Left cardiac atrium (tissue), 4 donors: ENCODE measurements at places on chromosomes 11 and 22. TPM values are rescaled to one million over a fixed set of nuclear protein-coding genes. Genes with fewer than 3 reads are reported as not detected.

DNA sequence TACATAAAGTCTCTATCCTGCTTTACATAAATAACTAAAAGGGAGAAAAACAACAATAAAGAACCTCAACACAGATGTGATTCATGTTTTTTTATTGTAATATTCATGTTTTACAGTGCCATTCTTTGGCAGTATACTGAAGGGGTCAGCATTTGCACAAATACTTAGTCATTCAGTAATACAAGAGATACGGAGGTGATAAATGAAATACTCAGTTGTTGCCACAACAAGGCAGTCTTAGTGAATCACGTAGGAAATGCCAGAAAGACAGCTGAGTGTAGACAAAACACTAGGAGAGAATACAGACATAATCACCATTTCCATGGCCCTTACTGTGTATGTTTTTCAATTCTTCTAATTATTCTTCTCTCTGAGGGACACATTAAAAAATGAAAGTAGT, 910.4 kb downstream of the METTL15 start:
- DNase-seq, result no peak

The SCGB1D2 gene
- not detected for total RNA-seq

The ART1 gene
- not detected for total RNA-seq

DNA sequence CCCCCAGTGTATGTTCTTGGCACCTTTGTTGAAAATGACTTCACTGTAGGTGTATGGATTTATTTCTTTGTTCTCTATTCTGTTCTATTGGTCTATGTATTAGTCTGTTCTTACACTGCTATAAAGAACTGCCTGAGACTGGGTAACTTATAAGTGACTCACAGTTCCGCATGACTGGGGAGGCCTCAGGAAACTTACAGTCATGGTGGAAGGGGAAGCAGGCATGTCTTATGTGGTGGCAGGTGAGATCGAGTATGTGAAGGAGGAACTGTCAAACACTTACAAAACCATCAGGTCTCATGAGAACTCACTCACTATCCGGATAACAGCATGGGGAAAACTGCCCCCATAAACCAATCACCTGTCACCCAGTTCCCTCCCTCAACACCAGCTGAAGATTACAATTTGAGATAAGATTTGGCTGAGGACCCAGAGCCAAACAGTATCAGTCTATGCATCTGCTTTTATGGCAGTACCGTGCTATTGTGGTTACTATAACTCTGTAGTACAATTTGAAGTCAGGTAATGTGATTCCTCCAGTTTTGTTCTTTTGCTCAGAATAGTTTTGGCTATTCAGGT, 836.2 kb downstream of the DLG2 start:
- DNase-seq, result no peak

GRCh38 chr22:43085658-43086606, 3.3 kb downstream of the TTLL1 start:
- peak; percentile 50 for DNase-seq

- no peak for DNase-seq
These were observed 103.7 kb downstream of the VPREB1 start for GRCh38 chr22:22348127-22348814.

GRCh38 chr11:35487532-35488078, 37.8 kb downstream of the PAMR1 start:
- no peak for DNase-seq

The SHANK3 gene
- total RNA-seq, result 19.5 TPM

- DNase-seq, result peak; percentile 58
These were observed 17.7 kb downstream of the DCHS1 start for GRCh38 chr11:6637871-6638270.

- DNase-seq, result no peak
These were observed 69.2 kb downstream of the PACSIN2 start for GRCh38 chr22:42945736-42946135.

DNA sequence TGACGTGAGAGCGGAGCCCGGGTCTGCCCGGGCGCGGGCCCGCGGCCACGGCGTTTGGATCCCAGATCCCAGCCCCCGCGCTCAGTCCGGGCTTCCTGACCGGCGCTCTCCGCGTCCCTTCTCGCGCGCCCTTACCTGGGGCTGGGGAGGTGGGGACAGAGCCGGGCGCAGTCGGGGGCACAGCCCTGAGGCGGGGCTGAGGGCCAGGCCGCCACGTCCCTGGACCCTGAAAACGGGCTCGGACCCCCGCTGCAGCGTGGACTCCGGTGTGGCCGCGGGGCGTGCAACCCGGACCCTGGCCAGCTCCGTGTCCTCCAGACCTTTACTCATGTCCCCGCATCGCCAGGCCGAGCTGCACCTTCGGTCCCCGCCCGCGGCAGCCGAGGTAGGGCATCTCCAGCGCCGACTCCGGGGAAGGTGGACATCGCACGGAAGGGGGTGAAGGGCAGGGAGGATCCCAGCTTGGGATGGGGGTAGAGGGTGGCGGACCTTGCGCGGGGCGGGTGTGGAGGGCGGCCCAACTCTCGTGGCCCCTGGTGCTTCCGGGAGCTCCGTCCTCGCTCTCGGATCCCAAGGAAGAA, 9.9 kb upstream of the AIFM3 start:
- no peak for DNase-seq

DNA sequence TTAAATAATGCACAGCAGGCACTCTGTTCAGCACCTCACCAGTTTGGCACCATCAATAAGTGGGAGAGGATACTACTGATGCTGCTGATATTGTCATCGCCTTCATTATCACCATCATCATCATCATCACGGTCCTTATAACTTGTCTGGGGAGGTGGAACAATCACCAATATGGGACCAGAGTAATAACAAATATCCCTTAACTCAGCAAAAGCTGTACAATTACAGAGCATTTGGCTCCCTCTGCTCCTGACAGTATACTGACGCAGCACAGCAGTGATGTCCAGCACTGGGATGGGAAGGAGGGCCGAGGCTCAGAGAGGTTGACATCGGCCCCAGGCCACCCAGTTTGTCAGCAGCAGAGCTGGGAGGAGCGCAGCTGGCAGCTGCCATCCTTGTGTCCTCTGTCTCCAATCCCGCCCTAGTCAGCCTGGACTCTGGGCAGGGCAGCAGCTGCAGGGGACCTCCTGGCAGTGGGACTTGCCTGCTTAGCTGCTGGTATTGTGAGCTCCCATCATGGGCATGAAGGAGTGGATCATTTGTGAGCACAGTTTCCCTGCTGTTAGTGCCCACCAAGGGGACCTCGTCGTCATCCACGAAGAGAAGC, 90.0 kb downstream of the DHCR7 start:
- no peak for DNase-seq

The DNHD1 gene
- 7.6 TPM for total RNA-seq

The MYOD1 gene
- total RNA-seq, result not detected

GRCh38 chr11:910044-910588, 494 bp downstream of the CHID1 start:
- DNase-seq, result peak; percentile 37

DNA sequence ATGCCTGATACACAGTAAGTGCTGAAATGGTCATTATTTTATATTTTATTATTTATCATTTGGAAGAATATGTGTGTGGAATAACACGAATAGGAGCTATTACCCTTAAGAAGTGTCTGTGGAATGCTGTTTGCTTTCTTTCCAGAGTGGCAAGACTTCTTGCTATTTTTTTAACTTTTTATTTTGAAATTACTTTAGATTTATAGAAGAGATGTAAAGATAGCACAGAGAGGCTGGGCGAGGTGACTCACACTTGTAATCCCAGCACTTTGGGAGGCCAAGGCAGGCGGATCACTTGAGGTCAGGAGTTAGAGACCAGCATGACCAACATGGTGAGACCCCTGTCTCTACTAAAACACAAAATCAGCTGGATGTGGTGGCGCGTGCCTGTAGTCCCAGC, 58.9 kb upstream of the PAX6 start:
- no peak for DNase-seq

DNA sequence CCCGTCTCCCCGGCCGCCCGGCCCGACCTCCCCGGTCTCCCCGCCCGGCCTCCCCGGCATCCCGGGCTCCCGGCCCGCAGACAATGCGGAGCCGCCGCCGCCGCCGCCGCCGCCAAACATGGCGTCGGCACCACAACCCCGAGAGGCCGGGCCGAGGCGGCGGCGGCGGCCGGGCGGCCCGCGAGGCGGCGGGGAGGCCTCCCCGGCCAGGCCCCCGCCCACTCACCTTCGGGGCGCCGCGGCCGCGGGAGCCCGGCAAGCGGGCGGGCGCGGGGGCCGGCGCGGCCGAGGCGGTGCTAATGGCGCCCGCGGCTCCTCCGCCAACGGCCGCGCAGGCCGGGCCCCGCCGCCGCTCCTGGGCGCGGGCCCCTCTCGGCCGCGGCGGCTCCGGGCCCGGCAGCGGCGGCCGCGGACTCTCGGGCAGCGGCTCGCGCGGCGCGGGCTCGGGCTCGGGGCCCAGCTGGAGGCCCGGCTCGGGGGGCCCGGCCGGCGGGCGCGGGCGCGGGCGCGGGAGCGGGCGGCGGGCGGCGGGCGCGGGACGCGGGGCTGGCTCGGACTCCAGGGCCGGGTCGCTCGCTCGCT, 311 bp downstream of the BRD1 start:
- DNase-seq, result peak; percentile 51

- peak; percentile 40 for DNase-seq
These were observed 99.1 kb downstream of the XRRA1 start for GRCh38 chr11:74849525-74850391.

The CDHR5 gene
- not detected for total RNA-seq

- peak; percentile 89 for DNase-seq
These were observed 161.1 kb downstream of the BBOX1 start for GRCh38 chr11:27201454-27202302.
